AG04449 (cell line): ENCODE measurements at places on chromosomes 2 and 18.
A peak's percentile ranks its signal among the peaks of the same experiment; 100 is the strongest.

DNA sequence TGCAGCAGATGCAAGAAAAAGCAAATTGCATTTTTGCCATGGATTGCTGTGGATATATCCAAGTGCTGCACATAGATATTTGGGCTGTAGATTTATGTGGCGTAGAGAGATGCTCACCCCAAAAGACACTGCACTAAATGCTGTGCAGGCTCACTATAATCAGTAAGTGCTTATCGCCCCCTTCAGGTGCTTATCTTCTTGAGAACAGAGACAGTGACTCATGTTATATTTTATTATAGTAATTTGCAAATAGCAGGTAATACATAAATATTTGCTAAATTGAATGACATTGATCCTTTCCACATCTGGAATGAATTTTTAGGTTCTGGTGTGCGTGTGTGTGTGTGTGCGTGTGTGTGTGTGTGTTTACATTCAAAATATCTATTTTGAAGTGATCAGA, 36.8 kb upstream of the PLEKHM3 start:
- no peak for DNase-seq

DNA sequence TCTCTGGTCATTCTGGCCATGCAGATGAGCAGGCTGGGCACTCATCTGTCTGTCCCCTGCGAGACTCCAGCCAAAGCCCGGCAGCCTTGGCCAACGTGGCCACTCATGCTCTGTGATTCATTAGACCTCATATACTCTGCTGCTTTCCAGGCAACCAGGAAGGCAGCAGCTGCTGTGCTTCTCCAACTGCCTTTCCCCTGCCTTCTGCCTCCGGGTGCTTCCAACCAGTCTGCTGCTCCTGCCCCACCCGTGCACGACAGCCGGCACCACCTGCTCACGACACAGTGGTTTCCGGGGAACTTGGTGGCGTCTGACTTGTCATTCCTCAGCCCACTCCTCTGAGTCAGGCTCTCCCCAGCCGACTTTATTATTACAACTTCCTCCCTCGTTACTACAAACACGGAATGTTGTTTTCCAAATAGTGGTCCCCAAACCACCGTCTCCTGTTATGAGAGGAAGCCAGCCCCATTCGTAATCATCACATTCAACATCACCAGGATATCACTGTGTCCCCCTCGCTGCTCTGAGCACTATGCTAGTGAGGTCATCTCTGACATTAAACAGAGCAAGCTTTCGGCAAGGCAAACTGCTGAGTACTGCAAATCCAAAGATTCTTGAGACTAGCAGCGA, 392.4 kb downstream of the ALK start:
- no peak for DNase-seq

- peak; percentile 38 for DNase-seq
Measured at GRCh38 chr18:56240405-56240804, 398.0 kb downstream of the TXNL1 start.

GRCh38 chr2:170737406-170737805, 22.3 kb downstream of the SP5 start:
- no peak for DNase-seq

DNA sequence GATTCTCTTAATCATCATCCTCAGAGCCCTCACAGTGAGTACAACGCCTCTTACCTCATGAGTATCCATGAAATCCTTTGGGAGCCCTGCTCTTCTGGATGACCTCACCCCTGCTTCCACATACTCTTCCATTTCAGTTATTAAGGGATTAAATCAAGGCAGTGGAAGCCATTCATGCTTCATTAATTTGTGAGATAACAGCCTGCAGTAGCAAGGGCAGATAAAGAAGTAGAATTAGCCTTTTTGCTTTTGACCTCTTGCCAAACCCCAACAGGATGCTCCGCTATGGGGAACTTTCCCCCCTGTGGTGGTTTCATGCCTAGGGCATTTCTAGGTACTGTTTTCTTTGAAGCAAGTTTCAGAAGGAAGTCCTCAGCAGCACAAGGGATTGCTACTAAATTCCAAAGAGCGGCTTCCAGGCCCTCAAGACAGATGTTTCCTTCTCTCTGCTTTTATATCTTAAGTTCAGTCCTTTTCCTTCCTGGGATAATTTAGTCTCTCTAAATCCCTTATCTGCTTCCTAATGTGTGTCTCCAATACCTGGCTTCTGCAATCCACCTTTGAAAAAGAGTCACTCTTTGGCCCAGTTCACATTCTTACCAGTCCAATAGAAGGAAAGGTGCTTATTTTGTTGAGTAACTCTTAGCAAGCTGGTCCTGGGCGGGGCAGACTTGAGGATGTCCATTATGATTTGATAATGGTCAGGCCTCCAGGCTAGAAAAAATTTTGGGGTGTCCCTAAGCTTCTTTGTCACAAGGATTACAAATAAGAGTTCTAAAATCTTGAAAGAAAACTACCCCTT, 76.9 kb downstream of the MYO1B start:
- DNase-seq: no peak

DNA sequence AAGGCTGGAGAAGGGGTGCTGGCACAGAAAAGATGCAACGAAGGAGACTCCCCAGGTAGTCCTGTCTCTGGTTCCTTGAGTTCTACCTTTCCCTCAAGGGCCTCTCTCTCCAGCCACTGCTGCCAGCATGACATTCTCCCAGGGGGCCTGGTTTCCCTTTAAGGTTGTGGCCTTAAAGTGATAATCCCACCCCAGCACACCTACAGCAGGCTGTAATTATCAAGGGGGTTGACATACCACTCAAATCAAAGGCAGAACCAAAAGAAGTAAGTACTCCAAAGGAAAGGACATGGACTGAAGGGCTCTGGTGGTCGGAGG, 127.4 kb upstream of the MSH6 start:
- DNase-seq: no peak

DNA sequence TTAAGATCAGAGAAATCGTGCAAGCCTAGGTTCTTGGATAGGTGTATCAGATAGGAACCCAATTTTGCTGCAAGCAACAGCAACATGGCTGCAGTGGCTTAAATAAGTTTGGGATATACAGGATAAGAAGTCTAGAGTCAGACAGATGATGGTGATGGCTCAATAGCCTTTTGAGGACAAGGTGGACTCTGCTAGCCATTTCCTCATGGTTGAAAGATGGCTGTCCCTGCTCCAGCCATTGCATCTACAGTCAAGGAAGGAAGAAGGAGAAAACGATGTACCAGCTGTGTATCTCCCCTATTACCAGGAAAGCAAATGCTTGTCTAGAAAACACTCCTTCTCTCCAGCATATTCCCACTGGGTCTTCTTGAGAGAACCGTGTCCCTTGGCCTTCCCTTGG, 30.1 kb upstream of the CAB39 start:
- DNase-seq: no peak

DNA sequence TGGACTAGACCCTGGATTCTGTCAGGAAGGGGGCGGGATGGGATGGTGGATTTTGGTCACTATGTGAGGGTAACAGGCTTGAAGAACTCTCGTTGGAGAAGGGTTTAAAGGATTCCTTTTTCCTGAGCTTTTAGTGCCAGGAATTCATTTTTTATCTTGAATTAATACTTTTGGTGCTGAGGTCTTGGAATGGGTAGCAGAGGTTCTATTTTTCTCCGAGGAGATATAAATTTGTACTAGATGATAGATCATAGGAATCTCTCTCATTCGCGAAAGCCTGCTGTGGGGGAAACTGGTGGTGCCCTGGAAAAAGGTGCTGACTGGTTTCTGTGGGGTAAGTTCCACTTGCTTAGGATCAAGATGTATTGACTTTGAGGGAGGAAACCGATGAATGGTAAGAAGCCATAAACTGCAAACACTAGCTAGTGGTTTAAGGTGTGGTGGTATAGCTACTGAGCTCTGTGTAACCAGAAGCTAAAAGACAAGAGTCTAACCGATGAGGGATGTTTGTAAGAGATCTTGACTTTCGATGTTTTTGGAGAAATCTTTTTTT, 706 bp downstream of the AGPS start:
- no peak for DNase-seq

DNA sequence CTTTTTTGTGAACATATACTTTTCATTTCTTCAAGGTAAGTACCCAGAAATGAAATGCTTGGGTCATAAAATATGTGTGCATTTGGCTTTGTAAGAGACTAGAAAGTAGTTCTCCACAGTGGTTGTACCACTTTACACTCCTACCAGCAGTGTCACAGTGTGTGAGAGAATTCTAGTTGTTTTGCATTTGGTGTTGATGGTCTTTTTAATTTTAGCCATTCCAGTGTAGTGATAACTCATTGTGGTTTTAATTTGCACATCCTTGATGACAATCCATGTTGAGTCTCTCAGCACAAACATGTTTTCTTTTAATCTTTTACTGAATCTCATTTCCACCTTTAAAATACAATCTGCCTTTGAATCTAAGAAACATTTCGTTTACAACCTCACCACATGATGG, 402.5 kb upstream of the ETAA1 start:
- no peak for DNase-seq

DNA sequence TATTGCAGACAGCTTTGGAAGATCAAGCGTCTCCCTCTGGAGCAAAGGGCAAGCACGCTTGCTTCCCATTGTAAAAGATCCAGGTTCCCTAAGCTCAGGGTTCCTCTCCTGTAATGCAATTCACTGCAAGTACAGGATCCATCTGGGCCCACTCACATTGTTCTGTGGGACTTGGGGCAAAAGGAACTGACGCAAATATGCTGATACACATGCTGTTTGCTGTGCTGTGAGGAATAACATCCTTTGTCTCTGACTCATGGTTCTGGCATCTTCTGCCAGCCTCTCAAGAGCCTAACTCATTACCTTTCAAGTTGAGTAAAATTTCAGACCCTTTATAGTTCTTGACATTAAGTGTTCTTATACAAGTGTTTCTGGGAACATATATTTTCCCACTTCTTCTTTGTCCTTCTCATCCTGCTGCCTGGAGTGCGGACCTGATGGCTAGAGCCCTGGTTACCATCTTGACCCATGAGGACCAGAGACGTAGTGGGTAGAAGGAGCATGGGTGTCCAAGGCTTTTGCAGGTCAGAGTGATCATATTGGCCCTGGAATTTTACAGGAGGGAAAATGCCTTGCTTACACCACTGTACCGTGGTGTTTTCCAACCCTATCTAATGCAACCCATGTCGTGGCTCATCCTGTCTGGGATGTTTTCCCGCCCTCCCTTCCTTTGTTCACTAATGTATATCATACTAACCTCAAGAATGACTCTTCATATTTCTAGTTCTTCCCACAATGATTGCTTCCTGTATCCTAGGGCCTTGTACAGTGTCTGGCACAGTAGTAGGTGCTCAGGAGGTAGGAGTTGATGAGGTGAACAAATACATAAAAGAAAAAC, 145.7 kb upstream of the GLI2 start:
- peak; percentile 91 for DNase-seq

DNA sequence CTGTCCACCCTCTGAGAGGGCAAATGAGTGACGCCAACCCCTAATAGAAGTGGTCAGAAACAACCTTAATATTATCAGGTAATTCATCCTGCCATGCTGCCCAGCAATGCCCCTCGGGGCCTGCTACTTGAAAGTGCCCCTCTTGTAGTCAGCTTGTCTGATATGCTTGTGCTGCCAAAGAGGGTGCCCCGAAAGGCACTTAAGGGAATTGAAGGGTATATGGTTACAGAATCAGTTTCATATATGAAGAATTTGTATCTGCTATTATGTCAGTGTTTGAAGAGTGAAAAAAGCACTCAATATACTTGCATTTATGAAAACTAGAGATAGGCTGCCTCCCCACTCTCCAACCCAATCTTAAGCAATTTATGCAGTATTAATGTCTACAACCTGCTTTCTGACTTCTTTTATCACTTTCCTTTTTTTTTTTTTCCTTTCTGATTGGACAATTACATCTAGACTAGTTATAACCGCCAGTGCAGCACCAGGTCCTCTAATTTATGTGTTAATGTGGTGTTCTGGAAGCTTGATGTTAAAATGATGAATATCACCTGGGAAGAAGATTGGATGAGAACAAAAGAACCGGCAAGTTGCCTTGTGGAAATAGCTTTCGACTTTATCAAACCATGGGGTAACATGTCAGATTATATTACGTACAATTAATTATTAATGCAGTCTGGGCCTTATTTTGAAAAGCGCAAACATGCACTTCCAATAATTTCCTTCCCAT, 646.9 kb upstream of the ACVR2A start:
- no peak for DNase-seq

DNA sequence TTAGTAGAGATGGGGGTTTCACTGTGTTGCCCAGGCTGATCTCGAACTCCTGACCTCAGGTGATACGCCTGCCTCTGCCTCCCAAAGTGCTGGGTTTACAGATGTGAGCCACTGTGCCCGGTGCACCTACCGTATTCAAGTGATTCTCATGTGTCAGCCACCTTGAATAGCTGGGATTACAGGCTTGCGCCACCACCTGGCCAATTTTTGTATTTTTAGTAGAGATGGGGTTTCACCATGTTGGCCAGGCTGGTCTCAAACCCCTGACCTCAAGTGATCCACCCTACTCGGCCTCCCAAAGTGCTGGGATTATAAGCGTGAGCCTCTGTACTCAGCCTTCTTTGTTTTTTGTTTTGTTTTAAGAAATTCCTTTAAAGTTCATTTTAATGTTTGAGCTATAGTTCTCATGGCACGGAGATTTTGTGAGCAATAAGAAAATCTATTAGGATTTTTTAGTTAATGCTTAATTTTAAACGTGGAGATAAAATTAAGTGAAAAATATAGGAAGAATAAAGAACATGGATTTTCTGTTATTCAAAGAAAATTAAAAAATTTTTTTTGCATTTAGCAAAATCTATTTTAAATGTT, 242.6 kb downstream of the PHLPP1 start:
- no peak for DNase-seq
